Immature natural killer cell (primary cell): ENCODE measurements at places on chromosomes 2 and 18. TPM values are rescaled to one million over a fixed set of nuclear protein-coding genes. Genes with fewer than 3 reads are reported as not detected.

Gene SLC39A10
- polyA plus RNA-seq, result 10.2 TPM

Gene IMP4
- 84.7 TPM for polyA plus RNA-seq

Gene EPB41L3
- 0.61 TPM for polyA plus RNA-seq

DNA sequence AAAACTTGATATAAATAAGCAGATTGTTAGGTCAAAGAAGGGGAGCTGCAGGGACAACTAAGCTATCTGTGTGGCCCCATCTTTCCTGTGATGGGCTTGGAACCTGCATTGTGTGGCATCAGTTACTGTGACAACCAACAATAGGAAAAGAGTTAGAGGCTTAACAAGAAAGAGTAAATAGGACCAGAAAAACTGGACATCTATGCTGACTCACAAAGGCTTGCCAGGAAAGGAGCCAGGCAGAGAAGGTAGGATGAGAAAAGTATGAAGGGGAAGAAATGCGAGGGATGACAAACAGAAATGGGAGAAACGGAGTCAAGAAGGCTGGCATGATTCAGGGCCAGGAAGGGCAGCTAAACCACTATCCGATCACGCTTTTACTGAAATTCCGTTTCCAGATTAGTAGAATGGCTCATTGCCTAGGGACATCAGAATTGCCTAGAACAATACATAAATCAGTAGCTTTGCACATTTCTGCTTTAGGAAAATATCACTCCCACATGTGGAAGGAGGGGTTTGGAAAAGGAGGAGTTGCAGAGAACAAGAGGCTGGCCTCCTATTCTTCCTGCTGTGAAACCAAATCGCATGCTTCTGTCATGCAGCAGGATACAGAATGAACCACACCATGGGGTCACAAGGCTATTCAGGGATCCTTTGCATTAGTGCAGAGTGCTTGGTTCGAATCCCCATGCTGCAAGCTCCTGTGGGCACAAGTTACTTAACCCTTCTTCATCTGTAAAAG lies 7.3 kb downstream of the PLA2R1 start:
- H3K36me3 ChIP-seq, result no peaks in the 10 kb centered on the region
- no peak for DNase-seq
- peaks cover 5% of the 10 kb centered on the region for H3K27me3 ChIP-seq
- no peaks in the 10 kb centered on the region for H3K4me1 ChIP-seq
- H3K4me3 ChIP-seq, result no peak overlapping the region

DNA sequence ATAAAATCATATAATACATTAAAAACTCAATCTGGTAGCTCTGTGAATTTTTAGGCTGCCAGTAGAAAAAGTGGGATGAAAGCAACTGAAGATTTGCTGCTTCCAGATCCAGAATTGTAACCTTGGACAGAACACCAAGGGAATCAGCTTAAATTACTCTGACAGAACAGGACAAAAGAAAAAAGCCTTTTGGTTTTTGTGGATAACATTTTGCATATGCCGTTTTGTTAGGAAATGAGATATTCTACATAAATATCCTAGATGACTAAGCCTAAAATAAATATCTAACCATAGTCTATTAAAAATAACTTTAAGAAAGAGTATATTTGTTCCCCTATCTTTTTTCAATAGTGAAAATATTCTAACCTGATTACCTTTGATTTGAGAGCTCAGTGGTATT lies 148.7 kb upstream of the DOCK10 start:
- DNase-seq, result no peak
- H3K27me3 ChIP-seq, result peaks cover 7% of the 10 kb centered on the region
- no peaks in the 10 kb centered on the region for H3K4me1 ChIP-seq
- no peaks in the 10 kb centered on the region for H3K36me3 ChIP-seq
- H3K4me3 ChIP-seq, result no peak overlapping the region

Gene DNPEP
- 77.4 TPM for polyA plus RNA-seq

DNA sequence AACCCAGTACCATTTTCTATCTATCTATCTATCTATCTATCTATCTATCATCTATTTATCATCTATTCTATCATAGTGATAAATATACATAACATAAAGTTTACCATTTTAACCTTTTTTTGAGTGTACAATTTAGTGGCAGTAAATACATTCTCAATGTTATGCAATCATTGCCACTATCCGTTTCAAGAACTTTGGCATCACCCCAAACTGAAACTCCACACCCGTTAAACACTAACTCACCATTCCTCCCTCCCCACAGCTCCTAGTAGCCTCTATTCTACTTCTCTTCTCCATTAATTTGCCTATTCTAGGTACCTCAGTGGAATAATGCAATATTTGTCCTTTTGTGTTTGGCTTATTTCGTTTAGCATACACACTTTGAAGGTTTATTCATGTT lies 82.5 kb upstream of the KCNE4 start:
- no peak overlapping the region for H3K27ac ChIP-seq
- no peak for DNase-seq
- H3K4me3 ChIP-seq, result no peak overlapping the region
- peaks cover 3% of the 10 kb centered on the region for H3K27me3 ChIP-seq
- H3K4me1 ChIP-seq, result no peaks in the 10 kb centered on the region

GRCh38 chr18:37243741-37244140 lies 321.9 kb downstream of the CELF4 start:
- no peak overlapping the region for H3K27ac ChIP-seq
- no peak overlapping the region for H3K4me3 ChIP-seq
- peaks cover 2% of the 10 kb centered on the region for H3K4me1 ChIP-seq
- no peak for DNase-seq
- H3K36me3 ChIP-seq, result peaks cover 4% of the 10 kb centered on the region
- H3K27me3 ChIP-seq, result peaks cover 19% of the 10 kb centered on the region

- DNase-seq, result no peak
- H3K4me1 ChIP-seq, result peaks cover 29% of the 10 kb centered on the region
- no peak overlapping the region for H3K4me3 ChIP-seq
These were observed 70.4 kb upstream of the DNER start for GRCh38 chr2:229784791-229785190.

GRCh38 chr18:75624869-75625268 lies 197.4 kb upstream of the SMIM21 start:
- H3K27ac ChIP-seq, result no peak overlapping the region
- no peak overlapping the region for H3K4me3 ChIP-seq
- no peaks in the 10 kb centered on the region for H3K4me1 ChIP-seq
- peaks cover 2% of the 10 kb centered on the region for H3K27me3 ChIP-seq
- DNase-seq, result no peak

DNA sequence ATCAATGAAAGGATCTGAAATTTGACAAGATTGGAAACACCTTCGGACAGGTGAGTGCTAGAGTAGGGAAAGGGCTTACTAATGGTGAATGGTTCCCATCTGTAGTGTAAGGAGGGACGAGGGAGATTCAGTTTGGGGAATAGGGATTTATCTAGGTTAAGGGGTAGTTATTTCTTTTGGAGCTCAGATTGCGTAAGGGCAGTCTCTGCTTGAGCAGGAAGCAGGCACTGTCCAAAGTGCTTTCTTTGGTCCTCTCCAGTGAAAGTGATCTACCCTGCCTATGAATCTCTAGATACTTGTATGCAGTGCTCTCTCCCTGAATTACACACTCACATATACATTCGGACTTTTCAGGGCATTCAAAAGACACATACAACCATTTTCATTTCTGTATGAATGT lies 272.9 kb upstream of the FIGN start:
- no peaks in the 10 kb centered on the region for H3K4me1 ChIP-seq
- H3K36me3 ChIP-seq, result no peaks in the 10 kb centered on the region
- H3K27me3 ChIP-seq, result peaks cover 5% of the 10 kb centered on the region
- DNase-seq, result no peak
- no peak overlapping the region for H3K4me3 ChIP-seq
- no peak overlapping the region for H3K27ac ChIP-seq

GRCh38 chr2:241762933-241763369 lies 13.7 kb upstream of the GAL3ST2 start:
- H3K27ac ChIP-seq, result peak overlapping the region; percentile 98
- H3K27me3 ChIP-seq, result peaks cover 47% of the 10 kb centered on the region
- DNase-seq, result peak; percentile 97
- H3K4me3 ChIP-seq, result peak overlapping the region; percentile 87
- H3K4me1 ChIP-seq, result peaks cover 38% of the 10 kb centered on the region

DNA sequence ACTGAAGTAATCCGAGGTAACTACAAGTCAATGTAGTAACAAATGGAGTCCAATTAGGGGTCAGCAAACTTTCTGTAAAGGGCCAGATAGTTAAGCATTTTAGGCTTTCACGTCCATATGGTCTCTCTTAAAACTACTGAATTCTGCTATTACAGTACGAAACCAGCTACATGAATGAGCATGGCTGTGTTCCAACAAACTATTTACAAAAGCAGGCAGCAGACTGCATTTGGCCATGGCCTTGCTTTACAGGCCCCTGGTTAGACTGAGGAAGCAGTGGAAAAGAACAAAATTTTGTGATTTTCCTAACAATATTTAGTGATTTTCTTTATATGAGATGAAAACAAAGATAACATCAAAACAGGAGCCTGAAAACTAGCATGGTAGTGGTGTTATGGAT lies 64.0 kb downstream of the RTN4 start:
- no peak overlapping the region for H3K4me3 ChIP-seq
- no peak overlapping the region for H3K27ac ChIP-seq
- H3K27me3 ChIP-seq, result no peaks in the 10 kb centered on the region
- peaks cover 52% of the 10 kb centered on the region for H3K4me1 ChIP-seq
- H3K36me3 ChIP-seq, result peaks cover 7% of the 10 kb centered on the region
- no peak for DNase-seq

Gene CROCC2
- polyA plus RNA-seq, result not detected

DNA sequence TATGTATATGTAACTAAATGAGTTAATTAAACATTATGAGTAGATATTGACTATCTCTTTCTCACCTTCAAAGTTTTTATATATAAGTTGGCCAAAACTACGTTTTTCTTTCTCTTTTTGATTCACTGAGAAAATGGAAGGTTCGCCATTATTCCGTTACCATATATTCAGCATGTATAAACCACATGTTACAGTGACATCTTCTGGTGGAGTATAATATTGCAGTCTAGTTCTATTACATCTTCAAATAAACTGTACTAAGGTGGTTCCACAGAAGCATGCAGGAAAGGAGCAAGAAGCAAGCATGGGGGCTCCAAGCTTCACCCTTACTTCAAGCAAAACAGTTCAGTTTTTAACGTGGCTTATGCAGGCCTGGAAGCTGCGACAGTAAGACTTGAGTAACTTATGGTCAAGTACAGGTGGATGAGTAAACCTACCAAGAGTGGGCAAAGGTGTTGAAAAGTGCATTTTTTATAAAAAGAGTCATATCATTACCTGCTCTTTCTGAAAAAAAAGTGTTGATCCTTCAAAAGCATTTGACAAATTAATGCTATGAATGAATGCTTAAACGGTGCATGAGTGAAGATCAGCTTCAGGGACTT lies 129.8 kb upstream of the RAB6C start:
- no peak overlapping the region for H3K27ac ChIP-seq
- no peaks in the 10 kb centered on the region for H3K4me1 ChIP-seq
- peak; percentile 52 for DNase-seq
- H3K36me3 ChIP-seq, result no peaks in the 10 kb centered on the region

Gene DUSP11
- 65.3 TPM for polyA plus RNA-seq

GRCh38 chr2:74887960-74888700 lies 54.2 kb downstream of the HK2 start:
- H3K27me3 ChIP-seq, result no peaks in the 10 kb centered on the region
- H3K4me3 ChIP-seq, result no peak overlapping the region
- H3K27ac ChIP-seq, result no peak overlapping the region

DNA sequence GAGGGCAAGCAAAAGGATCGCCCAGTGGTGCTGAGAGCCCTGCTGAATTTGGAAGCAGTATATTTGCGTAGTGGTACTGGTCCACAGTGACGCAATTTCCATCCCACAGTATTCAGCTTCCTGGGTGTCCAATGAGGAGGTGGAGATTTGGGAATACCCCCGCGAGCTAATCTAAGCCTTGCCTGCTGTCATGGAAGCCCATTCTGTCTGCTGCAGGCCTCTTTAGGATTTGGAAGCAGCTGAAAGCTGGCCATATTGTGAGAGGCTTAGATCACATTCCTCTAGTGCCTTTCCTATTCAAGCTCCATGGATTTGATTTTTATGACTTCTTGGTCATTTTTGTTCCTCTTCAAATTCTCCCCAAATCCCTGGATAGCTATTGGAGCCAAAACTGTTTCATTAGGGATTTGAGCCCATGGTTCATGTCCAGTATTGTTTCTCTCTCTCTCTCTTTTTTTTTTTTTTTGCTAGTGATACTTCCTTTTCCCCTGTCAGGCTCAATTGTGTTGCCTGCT lies 22.3 kb upstream of the DYNC2LI1 start:
- no peak for DNase-seq
- no peak overlapping the region for H3K4me3 ChIP-seq
- no peaks in the 10 kb centered on the region for H3K27me3 ChIP-seq
- no peaks in the 10 kb centered on the region for H3K36me3 ChIP-seq
- no peak overlapping the region for H3K27ac ChIP-seq

Gene MZT2A
- 57.2 TPM for polyA plus RNA-seq

DNA sequence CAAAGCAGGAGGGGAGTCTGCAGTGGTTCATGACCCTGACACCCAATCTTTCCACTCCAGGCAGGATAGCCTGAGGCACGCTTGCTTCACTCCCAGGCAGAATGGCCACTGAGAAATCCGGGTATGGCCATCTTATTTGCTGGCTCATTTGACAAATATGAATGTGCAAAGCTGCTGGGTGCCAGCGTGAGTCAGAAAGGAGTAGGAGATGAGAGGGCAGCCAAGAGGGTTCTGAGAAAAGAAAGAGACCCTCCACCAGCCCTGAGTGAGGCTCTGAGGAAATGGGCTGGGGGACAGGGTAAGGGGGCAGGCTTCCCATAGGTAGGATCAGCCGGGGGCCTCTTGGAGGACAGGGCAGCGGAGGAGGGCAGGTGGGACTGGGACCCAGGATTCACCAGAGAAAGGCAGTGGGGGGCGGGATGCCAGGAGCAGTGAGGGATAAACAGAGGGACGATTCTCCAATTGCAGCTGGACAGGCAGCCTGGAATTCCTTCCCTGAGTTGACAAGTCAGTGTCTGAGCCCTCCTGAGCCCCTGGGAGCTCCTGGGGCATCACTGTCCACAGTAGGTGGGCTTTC lies 15.2 kb downstream of the RAMP1 start:
- H3K4me1 ChIP-seq, result peaks cover 27% of the 10 kb centered on the region
- H3K36me3 ChIP-seq, result no peaks in the 10 kb centered on the region
- DNase-seq, result no peak
- no peak overlapping the region for H3K27ac ChIP-seq
- peaks cover 5% of the 10 kb centered on the region for H3K27me3 ChIP-seq
- H3K4me3 ChIP-seq, result no peak overlapping the region

Gene ASXL2
- polyA plus RNA-seq, result 15.6 TPM

Gene NEU2
- not detected for polyA plus RNA-seq

DNA sequence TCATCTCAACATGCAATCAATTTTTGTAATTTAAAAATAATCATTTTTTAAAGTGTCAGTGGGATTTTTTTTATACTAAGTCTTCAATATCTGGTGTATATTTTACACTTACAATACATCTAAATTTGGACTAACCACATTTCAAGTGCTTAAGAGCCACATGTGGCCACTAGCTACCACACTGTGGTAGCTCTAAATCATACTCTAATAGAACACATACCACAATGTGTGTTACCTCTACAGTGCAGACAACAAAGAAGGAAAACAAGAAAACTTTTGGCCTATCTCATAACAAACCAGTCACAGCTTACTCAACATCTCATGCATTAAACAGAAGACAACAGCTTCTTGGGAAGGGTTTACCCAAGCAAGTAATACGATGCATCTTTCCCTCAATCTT lies 24.5 kb downstream of the PIAS2 start:
- H3K27me3 ChIP-seq, result peaks cover 1% of the 10 kb centered on the region
- H3K4me3 ChIP-seq, result peak overlapping the region; percentile 8
- H3K27ac ChIP-seq, result no peak overlapping the region
- peaks cover 38% of the 10 kb centered on the region for H3K36me3 ChIP-seq
- H3K4me1 ChIP-seq, result peaks cover 66% of the 10 kb centered on the region
- no peak for DNase-seq
